ENCODE measurements at places on chromosomes 11 and 22.

- no peak for DNase-seq
Measured at GRCh38 chr22:39748877-39749276, 144.7 kb downstream of the ENTHD1 start.

- DNase-seq = no peak
Measured at GRCh38 chr11:63897459-63898146, 19.4 kb downstream of the RCOR2 start.

- no peak for DNase-seq
Measured at GRCh38 chr11:78203184-78203583, 14.5 kb downstream of the USP35 start.

- no peak for DNase-seq
Measured at GRCh38 chr22:44719586-44720368, 17.8 kb downstream of the PRR5 start.

- DNase-seq = no peak
Measured at GRCh38 chr11:1869427-1870325, 16.8 kb downstream of the LSP1 start.

GRCh38 chr22:44002997-44003396 lies 21.1 kb upstream of the PARVB start:
- no peak for DNase-seq

DNA sequence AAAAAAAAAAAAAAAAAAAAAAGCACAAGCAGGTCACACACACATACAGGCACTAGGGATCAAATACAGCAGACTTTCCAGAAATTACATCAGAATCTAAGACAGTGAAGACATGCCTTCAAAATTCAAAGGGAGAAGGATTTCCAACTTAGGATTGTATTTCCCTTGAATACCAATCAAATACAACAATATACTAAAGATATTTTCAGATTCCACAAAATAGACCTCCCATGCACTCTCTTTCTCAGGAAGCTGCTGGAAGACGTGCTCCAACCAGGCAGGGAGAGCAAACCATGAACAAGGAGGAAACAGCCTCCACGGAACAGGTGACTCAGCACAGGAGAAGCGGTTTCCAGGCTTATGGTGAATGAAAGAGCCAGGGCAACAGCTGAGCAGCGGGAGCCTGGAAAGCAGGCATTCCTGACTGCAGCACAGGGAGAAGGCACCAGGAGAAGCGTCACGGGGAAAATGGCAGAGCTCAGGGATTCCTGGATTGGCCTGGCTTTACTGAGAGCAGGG lies 32.0 kb downstream of the TMEM184B start:
- DNase-seq = no peak

- DNase-seq = no peak
Measured at GRCh38 chr11:66186470-66186869, 82.0 kb upstream of the RAB1B start.

DNA sequence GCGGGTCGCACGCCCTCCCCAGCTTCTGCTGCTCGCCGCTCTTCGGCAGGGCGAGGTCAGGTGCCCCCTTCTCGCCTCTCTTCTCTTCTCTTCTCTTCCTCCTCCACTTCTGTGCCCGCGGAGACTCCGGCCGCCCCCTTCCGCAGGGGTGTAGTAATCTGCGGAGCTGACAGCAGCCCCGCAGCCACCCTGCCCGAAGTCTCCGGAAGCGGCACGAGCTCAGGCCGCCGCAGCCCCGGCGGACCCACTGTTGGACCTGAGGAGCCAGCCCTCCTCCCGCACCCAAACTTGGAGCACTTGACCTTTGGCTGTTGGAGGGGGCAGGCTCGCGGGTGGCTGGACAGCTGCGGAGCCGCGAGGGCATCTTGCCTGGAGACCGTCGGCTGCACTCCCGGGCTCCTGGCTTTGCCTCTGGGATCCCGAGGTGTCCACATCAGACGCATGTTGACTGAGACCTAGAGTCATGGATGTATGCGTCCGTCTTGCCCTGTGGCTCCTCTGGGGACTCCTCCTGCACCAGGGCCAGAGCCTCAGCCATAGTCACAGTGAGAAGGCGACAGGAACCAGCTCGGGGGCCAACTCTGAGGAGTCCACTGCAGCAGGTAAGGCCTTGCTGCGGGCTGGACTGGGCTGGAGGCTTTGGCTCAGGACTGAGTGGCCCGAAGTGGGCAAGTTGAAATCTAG lies 486 bp downstream of the STIM1 start:
- no peak for DNase-seq

DNA sequence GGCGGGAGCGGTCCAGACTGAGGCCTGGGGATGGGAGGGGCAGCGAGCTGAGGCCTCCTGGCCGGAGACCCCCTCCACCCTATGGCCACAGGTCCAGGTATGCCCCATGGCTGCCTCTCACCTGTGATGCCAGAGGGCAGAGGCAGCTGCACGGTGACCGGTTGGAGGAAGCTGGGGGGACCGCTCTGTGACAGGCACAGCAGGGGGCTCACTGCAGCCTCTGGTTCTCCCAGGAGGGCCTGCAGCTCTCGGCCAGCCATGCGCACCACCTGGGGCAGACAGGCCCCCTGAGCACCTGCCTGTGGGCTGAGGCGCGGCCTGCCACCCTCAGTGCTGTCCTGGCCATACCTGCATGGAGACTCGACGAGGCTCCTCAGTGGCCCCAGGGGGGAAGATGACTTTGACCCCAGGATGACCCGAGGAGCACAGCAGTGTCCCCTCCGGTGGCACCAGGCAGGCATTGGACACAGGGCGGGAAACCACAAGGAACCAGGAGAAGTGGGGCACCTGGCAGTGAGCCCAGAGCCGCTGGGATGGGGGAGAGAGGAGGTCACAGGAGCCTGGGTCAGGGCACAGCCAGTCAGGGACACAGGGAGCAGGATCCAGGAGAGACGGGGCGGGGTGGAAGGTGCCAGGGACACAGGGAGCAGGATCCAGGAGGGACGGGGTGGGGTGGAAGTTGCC lies 3.2 kb upstream of the SLC25A22 start:
- DNase-seq = no peak

DNA sequence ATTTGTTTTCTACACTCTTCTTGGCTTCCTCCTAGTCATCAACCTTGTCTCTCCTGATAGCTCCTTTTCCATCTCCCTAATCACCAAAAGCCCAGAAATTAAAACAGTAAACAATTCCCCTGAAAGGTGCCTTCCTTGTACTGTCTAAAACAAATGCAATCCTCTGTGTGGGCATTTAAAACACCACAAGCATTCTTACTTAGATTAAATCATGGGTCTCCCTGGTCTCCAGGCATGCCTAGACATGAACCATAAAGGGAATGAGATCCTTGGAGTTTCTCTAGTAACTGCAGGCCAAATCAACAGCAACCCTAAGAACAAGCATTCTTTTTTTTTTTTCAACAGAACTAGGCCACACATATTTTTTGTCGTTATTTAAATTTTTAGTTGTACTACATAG lies 1.9 kb downstream of the BTG4 start:
- no peak for DNase-seq

DNA sequence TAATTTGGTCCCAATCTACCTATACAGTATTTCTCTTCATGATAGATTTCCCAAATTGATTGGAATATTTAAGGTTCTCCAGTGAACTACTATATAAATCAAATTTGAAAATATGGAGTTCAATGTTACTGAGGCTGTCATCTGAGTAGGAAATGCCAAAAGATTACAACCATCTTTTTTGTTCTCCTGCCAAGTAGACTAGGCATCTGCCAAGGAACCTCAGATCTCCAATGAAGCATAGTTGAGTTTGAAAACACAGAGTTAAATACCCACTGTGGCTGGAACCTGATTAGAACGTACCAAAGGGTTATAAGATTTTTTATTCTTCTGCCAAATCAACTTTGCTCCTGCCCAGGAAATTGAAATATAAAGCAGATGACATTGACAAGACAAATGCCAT lies 330.9 kb downstream of the CNTN5 start:
- no peak for DNase-seq

- DNase-seq = no peak
Measured at GRCh38 chr11:12725055-12725862, 51.0 kb downstream of the TEAD1 start.

- DNase-seq = no peak
Measured at GRCh38 chr11:62193952-62194351, 3.9 kb downstream of the SCGB1D1 start.

GRCh38 chr11:132357811-132358572 lies 987.6 kb downstream of the NTM start:
- no peak for DNase-seq

DNA sequence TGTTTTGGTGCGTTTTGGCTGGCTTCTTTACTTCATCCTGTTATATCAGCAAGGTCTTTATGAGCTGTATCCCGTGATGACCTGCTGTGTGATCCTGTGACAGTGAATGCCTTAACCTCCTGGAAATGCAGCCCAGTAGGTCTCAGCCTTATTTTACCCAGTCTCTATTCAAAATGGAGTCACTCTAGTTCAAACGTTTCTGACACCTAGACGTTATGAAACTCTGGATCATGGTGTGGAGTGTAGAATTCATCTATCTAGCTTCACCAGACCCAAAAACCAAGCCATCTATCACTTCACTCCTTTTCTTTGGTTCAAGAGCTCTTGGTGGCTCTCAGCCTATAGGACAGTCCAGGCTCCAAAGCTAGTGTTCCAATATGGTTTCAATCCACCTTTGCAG lies 28.2 kb upstream of the ZDHHC13 start:
- no peak for DNase-seq

GRCh38 chr11:3218483-3219280 lies at the start of gene MRGPRG:
TSS of gene MRGPRG (minus strand) at chr11:3218813. CDS start at chr11:3218813, 0 bp downstream.
- DNase-seq = no peak

GRCh38 chr11:9489080-9489765 lies 28.4 kb downstream of the ZNF143 start:
- no peak for DNase-seq

GRCh38 chr11:34978236-34979191 lies 62.1 kb downstream of the PDHX start:
- DNase-seq = no peak

- DNase-seq = no peak
Measured at GRCh38 chr11:86941871-86942599, 13.2 kb downstream of the FZD4 start.

GRCh38 chr11:62061356-62062222 lies 62.2 kb upstream of the INCENP start:
- no peak for DNase-seq

GRCh38 chr11:71206186-71206585 lies 46.2 kb downstream of the SHANK2 start:
- no peak for DNase-seq

GRCh38 chr11:112881461-112881860 lies 79.8 kb upstream of the NCAM1 start:
- DNase-seq = no peak

DNA sequence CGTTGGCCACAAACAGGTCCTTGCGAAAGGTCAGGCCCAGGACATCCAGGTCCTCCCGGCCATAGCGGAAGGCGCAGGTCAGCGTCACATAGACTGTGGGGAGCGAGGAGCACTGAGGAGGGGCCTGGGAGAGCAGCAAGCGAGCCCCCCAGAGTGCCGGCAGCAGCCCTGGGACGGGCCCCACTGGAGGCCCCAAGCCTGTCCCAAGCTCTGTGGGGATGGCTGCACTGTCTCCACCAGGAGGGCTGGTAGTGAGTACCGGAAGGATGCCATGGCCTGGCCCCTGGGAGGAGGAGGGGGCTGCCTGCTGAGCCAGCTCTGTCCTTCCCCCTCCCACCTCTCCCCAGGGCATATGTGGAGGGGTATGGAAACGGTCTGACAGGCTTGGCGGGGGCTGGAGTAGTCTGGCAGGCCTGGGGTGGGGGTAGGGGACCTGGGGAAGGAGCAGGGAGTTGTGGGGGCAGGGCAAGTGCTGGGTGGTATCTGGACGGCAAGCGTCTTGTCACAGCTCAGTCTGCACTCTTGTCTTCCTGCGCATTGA lies 42.9 kb downstream of the TPBGL start:
- no peak for DNase-seq

GRCh38 chr11:96085319-96085930 lies 161.5 kb upstream of the MTMR2 start:
- no peak for DNase-seq

DNA sequence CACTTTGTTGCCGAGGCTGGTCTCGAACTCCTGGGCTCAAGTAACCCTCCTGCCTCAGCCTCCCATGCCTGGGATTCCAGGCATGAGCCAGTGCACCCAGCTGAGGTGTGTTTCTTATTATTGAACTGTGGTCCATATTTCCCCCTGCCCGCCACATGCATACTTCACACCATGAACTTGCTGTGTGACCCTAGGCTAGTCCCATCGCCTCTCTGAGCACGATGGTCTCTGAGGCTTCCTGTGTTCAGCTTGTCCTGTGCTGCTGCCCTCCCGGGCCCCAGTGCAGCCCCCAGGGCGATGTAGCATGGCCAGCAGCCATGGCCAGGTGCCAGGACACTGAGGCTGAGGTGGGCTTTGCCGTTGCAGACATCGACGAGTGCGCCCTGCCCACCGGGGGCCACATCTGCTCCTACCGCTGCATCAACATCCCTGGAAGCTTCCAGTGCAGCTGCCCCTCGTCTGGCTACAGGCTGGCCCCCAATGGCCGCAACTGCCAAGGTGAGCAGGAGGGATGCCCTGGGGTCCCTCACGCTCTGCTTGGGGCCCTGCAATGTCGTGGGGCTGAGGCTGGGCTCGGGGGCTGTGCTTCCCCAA lies 45.7 kb downstream of the FBLN1 start:
- no peak for DNase-seq

- DNase-seq = no peak
Measured at GRCh38 chr22:38347181-38347943, 30.1 kb upstream of the CSNK1E start.

Measured in stimulated activated CD8-positive, alpha-beta memory T cell treated with anti-CD3 and anti-CD28 coated beads, Interleukin-7, amount 100 ng/mL, for 24 hours (primary cell).